Stimulated activated CD8-positive, alpha-beta memory T cell treated with anti-CD3 and anti-CD28 coated beads, Interleukin-7, amount 100 ng/mL, for 4 hours (primary cell): ENCODE measurements at places on chromosomes 5 and 9.

DNA sequence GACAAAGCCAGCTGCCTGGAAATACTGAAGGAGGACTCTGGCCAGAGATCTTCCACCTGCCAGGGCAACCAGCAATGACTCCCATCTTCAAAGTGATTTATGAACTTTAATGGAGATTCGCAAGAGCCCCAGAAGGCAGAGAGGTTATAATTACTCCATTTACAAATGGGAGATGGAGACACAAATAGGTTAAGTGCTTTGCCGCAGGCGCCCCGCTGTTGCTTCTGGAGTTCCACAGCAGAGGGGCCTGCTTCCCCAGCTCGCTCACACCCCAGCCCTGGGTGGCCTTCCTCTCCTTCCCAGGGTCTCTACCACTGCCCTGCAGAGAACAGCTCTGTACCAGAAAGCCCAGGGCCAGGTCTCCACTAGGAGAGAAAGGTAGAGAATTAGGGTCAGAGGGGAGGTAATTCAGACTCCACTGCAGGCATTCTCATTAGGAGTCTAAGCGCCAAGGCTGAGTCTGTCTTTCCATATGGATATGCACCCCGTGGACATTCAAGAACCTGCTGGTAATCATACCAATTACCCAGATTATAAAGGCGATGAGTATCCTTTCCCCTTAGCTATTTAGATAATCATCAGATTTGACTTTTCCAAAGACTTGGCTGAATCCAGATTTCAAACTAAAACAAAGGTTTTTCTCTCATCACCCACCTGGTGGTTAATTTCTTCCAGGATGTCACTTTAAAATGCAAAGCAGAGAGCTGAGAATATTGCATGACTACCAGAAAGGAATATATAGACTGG lies 157.6 kb upstream of the TUT7 start:
- DNase-seq: no peak

- no peak for DNase-seq
Observed at GRCh38 chr5:68465133-68465532, 249.6 kb downstream of the PIK3R1 start.

- DNase-seq: no peak
Observed at GRCh38 chr5:24747327-24747726, 102.5 kb upstream of the CDH10 start.

DNA sequence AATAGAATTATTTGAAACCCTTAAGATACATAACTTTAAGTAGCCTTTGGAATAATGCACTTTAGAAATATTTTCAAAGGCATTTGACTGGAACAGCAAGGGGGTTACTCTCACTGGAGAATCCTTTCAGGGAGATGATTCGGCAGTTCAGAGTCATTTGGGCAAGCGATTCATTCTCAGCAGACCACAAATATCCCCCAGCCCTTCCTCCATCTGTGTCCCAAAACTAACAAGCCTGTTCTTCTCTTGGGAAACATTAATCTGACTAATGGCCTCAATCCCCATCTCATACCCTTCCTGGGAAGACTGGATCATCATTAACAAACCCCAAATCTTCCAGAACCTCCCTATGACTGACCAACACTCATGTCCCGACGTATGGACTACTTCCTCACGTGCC lies 65.8 kb upstream of the S1PR3 start:
- DNase-seq: no peak

DNA sequence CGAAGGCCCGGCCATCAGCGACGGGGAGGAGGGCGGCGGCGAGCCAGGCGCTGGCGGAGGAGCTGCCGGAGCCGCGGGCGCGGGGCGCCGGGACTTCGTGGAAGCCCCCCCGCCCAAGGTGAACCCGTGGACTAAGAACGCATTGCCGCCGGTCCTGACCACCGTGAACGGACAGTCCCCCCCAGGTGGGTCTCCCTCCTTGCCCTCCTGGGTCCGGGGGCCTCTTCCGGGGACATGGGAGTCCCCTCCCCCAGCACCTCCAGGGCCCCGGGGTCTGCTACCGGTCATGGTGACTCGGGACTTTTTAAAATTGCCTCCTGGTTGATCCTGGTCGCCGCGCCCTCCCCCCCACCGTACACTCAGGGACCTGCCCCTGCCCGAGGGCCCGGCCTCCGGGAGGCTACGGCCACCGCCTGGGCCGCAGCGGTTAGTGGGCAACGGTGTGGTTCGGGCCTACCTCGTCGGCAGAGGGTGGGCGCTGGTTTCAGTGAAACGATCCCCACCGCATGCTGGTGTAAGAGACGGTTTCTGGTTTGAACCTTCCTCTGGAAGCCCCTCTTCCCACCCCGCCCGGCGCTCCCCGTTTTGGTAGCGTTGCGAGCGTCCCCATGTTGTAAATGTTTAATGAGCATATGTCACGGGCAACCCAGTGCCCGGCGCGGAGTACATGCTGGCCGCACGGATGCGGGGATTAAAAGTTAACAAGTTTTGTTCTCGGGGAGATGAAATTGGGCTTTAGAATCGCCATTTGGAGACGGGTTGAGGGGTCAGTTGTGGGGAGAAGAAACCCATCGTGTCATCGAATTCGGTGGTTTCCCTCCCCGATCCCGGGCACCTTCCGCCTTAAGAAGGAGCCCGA lies 1.1 kb downstream of the LARP1 start:
- DNase-seq: peak; percentile 19

GRCh38 chr9:11973011-11973410 lies 720.2 kb upstream of the TYRP1 start:
- no peak for DNase-seq

DNA sequence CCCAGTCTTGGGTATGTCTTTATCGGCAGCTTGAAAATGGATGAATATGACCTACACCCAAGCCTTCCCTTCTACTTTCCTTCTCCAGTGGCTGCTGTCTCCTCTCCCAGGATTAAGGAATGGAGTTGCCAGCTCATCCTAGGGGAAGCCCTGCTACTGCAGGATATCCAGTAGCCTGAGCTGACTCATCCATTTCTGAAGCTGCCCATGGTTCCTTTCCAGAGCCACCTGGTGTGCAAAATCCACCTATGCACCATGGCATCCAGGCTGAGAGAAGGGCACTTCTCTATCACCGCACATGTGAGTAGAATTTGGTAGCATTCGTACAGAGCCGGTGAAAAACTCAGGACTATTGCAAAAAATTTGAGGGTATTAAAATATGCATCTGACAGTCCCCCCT lies 290.8 kb downstream of the YTHDC2 start:
- no peak for DNase-seq

GRCh38 chr9:129390541-129390940 lies 212.5 kb upstream of the IER5L start:
- no peak for DNase-seq

DNA sequence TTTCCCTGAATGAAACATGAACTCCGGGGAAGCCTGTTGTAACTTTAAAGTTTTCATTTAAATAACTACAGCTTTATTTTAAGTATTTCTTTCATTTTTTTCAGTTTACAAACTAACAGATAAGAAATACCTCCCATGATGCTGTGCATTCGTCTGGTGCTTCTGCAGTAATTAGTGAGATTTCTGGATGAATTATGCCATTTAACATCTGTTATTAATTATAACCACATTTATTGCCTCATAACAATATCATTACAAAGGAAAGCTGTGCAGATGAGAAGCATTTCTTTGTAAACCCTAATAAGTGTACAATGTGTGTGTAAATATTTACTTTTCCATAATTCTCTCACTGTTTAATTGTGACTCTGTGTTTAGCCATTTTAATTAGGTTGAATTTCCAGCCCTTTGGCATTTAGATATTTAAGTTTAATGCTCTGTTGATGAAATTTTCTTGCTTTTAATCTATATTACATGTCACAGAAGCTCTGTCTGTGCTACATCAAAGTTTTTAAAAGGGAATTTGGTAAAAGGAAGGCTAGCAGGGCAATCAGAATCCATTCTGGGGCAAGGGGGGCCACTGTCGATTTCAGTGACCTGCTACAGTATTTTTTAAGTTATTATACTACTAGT lies 418.0 kb downstream of the SPATA31D1 start:
- no peak for DNase-seq

DNA sequence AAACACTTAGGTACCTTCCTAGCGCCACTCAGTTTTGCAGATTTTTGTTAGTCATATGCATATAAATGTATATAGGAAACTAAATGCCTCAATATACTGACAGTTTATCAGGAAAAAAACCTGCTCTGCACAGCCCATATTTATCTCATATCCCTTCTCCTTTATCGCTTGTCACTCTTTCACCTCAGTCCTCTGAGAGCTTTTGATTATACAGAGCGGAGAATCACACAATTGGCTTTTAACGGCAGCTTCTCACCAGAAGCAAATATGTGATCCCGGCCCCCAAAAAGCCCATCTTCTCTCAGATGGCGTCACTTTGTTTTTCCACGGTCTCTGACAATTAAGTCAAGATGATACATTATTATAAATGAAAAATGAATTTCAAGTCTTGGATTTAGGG lies 362.6 kb downstream of the DNAH5 start:
- no peak for DNase-seq

DNA sequence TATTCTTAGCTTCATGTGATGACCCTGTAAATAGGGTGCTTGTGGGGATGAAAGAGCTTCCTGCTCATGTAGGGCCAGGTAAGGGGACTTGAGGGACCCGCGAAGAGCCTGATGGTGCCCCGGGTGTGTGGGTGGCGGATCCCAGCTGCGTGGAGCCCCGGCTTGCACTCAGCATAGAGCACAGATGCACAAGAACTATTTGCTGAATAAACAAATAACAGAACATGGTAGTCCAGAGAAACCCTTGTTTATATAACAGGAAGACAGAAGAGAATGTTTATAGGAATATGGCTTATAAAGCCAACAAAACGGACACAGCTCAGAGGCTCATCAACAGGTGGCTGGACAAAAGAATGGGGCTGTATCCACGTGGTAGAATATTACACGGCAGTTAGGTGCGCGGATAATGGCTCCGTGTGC lies 106.9 kb upstream of the COL5A1 start:
- no peak for DNase-seq

DNA sequence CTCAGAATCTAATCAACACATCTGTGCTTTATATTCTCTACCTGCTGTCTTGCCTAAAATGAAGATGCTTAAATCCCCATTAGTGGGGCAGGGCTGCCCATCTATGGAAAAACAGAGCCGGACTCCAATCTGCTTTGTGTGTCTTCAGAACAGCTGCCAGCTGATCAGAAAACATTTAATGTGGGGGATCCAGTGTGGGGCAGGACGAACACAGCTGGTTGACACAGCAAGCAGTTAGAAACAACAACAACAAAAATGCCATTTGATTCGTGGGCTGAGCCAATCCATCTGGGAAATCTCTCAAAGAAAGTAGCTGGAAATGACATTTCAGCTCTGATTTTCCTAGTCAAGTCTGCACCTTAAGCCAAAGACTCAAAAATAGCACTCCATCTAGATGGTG lies 99.8 kb downstream of the PPP2R2B start:
- no peak for DNase-seq

DNA sequence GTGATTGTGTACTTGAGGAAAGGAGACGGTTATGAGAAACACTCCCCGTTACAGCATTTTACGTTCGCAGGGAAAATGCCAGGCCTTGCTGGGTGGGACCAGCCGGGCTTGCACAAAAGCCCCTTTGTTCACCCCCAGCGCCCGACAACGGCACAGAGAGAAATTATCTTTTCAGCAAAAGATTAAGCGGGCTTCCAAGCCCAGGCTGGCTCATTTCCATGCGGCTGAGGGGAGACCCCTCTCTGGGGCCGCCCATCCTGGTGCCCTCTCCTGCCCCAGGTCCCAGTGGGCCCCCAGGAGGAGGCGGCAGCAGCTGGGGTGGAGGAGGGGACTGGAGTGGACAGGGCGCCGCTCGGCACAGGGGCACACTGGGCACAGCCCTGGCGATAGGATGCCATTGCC lies 50.8 kb upstream of the NOTCH1 start:
- no peak for DNase-seq

DNA sequence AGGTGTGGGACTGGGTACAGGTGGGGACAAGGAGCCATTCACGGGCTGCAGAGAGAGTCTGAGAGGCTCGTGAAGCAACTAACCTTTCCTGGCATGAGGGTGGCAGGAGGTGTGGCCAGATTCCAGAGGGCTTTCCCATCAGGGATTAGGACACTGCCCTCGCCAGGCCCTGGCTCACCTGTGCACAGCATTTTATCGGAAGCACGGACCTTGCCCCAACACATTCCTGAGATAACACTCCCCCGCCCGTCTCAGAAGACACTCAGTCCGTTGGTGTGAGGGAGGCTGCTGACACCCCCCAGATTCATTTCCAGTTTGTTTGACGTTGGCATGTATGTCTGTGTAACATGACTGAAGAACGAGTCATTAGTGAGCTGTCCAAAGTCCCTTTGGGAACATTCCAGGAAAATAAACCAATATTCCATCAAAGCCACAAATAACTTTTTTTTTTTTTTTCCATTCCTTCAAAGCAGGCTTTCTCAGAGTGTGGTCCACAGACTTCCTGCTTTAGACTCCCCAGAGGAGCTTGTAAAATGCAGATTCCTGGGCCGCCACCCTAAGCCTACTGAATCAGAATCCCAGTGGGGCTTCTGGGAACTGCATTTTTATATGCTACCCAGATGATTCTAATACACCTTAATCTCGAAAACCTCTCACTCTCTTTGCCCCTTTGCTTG lies 23.4 kb downstream of the WWC1 start:
- DNase-seq: no peak

- DNase-seq: no peak
Observed at GRCh38 chr5:166499447-166500240, 1791.8 kb upstream of the WWC1 start.

- DNase-seq: no peak
Observed at GRCh38 chr9:96448546-96449170, 1.3 kb upstream of the HABP4 start.

GRCh38 chr9:14322211-14323082 lies 8.5 kb upstream of the NFIB start:
- DNase-seq: peak; percentile 36

DNA sequence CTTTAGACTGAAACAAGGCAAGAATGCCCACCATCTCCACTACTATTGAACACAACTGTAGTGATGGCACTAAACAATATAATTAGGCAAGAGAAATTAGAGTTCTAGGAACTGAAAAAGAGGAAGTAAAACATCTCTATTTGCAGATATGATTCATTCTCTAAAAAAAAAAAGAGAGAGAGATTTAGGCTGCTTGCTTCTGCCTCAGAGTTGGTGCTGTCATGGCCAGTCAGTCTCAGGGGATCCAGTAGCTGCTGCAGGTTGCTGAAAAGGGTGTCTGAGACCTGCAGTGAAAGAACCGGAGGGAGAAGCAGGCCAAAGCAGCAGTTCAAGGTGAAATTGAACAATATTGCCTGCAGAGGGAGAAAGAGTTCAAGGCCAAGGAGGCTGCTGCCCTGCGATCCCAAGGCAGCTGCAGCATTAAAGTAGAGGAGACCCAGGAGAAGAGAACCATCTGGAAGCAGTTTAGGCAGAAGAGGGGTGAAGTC lies 72.5 kb downstream of the AP3B1 start:
- no peak for DNase-seq
